ENCODE measurements at places on chromosomes 5 and 9.
A peak's percentile ranks its signal among the peaks of the same experiment; 100 is the strongest.

GRCh38 chr5:79702606-79703380 is 13.2 kb downstream of the CMYA5 start:
- DNase-seq: peak; percentile 38

DNA sequence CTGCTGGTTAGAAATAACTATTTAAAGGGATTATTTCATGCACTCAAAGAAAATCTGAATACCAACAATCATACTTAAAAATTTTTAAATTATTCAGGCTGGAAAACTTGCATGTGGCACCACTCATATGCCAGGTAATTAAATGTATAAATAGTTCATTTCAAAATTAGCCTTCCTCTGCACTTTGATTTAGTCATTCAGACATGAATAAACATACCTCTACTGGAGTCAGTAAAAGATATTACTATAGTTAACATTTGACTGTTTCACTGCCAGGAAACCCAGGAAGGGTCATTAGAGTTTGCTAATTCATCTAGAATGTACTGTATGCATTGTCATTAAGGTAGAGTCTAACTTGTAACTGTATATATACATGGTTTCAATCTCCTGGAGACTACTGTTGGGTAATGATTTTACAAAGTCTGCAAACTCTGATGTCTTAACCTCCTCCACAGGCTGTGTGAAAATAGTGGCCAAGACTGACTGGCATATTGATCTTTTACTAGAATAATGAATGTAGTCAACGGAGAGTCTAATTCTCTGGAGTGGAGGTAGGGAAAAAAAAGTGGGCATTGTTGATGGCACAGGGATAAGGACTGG is 43.7 kb downstream of the TEX10 start:
- no peak for DNase-seq

- no peak for DNase-seq
Observed at GRCh38 chr9:103301051-103301450, 305.9 kb downstream of the CYLC2 start.

GRCh38 chr9:34654323-34655051 is 2.5 kb downstream of the IL11RA start:
- peak; percentile 87 for DNase-seq

GRCh38 chr5:173315495-173316338 is 12.5 kb downstream of the STC2 start:
- DNase-seq: peak; percentile 87

- DNase-seq: peak; percentile 51
Observed at GRCh38 chr9:14813336-14814248, 91.1 kb upstream of the CER1 start.

- DNase-seq: peak; percentile 52
Observed at GRCh38 chr5:138352722-138353559, 456 bp downstream of the KDM3B start.

DNA sequence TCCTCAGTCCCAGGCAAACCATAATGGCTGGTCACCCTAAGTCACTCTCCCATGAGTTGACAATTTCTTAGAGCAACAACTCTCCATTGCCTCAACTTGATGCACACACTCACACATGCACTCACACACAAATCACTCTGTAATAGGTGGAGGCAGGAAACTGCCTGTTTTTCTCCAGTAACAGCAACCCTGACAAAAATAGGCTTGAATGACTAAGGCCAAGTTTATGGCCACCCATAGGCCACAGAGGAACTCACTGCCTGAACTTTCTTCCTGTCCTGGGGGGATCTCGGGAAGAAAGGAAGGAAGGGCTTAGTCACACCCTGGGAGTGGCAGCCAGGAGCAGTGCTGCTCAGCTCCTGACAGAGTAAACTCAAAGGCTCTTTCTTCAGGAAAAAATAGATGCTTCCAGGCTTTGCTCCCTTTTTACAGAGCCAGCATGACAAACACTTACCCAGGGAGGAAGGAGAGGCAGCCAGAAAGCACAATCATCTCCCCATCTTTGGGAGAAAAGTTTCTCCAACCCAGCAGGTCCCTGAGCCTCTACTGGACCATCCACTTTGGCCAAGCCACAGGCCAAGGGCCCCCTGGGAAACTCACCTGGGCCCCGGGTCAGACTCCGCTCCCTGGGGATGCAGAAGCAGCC is 368 bp downstream of the SH3TC2 start:
- peak; percentile 91 for DNase-seq

DNA sequence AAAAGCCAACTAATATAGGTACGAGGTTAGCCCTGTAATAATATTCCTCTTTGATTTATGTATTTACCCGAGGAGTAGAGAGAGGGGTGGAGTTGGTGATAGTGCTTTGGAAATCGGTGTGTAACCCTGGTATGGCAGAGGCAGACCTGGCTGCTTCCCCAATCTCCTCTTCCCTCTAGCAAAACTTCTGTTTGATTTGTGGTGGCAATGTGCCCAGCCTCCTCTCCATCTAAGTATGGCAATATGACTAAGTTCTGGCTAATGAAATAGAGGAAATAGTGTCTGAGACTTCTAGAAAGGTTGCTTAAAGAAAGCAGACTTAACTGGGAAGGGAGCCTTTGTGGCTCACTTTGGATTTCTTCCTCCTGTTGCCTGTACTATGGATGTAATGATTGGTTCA is 491.1 kb downstream of the ENC1 start:
- peak; percentile 73 for DNase-seq

DNA sequence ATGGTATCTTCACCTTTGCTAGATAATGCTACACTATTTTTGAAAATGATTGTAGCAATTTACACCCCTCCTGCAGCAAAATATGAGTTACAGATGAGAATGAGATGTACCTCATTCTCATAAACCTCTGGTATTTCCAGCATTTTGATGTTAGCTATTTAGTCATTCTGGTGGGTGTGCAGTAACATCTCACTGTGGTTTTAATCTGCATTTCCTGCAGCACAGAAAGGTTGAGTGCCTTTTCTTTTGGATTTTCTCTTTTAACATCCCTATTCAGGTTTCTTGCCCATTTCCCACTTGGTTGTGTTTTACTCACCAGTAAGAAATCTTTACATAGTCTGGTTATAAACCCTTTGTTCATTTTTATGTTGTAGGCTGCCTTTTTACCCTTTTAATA is 206.2 kb downstream of the NR3C1 start:
- DNase-seq: peak; percentile 46

- DNase-seq: no peak
Observed at GRCh38 chr9:109166171-109166770, 778 bp downstream of the FRRS1L start.

GRCh38 chr5:142412581-142412980 is 87.8 kb upstream of the SPRY4 start:
- no peak for DNase-seq

- DNase-seq: no peak
Observed at GRCh38 chr9:95649801-95650213, 133.0 kb upstream of the PTCH1 start.

DNA sequence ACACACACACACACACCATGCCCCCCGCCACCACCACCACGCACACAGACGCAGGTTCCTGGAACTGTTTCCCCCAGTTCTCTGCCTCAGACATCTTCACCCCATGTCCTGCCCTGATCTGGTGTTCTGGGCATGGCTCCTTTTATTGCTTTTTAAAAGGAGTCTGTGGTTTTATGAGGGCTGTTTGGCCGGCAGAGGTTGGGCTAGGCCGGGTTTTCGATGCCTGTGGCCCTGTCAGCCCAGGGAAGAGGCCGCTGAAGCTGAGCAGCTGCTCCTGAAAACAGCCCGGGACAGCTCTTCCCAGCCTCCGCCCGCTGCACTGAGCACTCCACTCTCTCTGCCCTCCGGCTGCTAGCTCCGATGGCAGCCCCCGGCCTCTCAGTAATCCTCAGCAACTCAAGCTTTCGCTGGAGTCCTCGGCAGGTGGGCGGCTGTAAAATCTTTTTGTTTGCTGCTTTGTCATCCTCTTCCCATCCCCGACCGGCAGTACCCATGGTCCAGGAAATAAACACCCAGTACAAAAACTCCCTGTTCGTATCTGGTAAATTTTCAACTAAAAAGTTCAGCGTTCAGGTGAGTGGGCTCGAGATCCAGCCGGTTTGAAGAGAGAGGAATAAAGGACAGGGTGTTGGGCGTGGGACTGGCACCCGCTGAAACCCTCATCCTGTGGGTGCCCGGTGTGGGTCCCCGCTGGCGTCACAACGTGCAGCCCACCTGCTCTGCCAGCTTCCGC is 103.0 kb upstream of the ERCC6L2 start:
- DNase-seq: peak; percentile 25

DNA sequence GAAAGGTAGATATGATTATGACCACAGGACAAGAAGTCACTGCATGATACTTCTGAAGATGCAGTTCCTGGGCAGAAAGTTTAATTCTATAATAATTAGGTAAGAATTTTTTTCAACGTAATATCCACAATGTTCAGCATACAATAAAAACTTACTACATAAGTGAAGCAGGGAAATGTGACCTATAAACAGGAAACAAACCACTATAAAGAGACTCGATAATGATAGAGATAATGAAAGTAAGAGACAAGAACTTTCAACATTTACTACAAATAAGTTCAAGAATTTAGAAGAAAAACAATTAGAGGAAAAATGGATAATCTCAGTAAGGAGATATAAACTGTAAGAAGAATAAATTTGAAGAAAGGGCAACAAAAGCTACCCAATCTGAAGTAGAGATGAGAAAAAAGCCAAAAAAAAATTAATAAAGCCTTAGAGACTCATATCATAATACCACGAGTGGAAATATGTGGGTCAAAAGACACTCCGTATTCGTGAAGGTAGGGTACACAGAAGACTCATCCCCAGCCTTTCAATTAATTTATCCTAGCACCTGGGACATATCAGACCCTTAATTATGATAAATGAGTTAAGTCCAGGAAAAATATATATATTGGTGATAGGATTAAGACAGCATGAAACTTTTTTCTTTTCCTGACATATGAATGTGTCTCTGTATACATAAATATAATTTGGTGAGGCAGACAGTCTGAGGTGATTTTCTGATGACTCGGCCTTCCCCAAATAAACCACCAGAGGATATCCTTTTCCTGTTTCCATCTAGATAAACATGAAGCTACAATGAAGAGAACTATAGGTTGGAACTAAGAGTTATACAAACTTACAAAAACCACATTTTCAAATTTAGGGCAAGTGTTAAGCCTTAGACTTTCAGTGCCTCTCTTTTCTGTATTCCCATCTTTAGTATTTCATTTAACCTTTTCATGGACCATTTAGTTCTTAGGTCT is 120.4 kb downstream of the RAPGEF6 start:
- DNase-seq: peak; percentile 46

- no peak for DNase-seq
Observed at GRCh38 chr5:114308017-114308416, 53.9 kb upstream of the KCNN2 start.

DNA sequence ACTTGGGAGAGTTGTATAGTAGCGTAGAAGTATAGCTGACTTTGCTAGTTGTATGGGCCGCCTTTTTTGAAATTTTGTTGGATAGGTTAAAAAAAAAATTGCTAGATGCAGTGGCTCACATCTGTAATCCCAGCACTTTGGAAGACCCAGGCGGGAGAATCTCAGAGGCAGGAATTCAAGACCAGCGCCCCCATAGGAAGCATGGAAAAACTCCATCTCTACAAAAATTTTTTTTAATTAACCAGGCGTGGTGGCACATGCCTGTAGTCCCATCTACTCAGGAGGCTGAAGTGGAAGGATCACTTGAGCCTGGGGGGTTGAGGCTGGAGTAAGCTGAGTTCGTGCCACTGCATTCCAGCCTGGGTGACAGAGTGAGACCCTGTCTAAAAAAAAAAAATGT is 59.2 kb downstream of the SMC5 start:
- DNase-seq: no peak

- DNase-seq: no peak
Observed at GRCh38 chr9:133423216-133423615, 1.0 kb downstream of the ADAMTS13 start.

DNA sequence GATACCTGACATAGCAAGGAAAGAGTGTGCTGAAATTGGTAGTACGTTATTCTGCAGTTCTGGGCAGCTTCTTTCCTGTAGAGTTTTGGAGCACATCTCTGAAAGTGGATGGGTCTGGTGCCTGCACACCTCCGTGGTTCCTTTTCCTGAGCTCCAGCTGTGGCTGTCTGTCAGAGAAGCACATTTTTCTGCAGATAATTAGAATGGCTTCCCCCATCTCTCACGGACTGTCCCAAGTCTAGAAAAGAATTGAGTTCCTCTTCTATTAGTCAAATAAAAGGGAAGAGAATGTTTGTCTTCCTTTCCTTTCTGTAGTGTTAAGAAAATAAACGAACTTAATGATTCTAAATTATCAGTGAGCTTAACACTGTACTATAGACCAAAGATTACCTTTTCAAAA is 55.7 kb downstream of the VCAN start:
- no peak for DNase-seq

- peak; percentile 56 for DNase-seq
Observed at GRCh38 chr9:96137671-96138429, 164.1 kb downstream of the HSD17B3 start.

- DNase-seq: no peak
Observed at GRCh38 chr9:79152306-79152705, 419.5 kb upstream of the TLE4 start.

GRCh38 chr9:98917746-98918487 is 25.8 kb upstream of the COL15A1 start:
- no peak for DNase-seq

DNA sequence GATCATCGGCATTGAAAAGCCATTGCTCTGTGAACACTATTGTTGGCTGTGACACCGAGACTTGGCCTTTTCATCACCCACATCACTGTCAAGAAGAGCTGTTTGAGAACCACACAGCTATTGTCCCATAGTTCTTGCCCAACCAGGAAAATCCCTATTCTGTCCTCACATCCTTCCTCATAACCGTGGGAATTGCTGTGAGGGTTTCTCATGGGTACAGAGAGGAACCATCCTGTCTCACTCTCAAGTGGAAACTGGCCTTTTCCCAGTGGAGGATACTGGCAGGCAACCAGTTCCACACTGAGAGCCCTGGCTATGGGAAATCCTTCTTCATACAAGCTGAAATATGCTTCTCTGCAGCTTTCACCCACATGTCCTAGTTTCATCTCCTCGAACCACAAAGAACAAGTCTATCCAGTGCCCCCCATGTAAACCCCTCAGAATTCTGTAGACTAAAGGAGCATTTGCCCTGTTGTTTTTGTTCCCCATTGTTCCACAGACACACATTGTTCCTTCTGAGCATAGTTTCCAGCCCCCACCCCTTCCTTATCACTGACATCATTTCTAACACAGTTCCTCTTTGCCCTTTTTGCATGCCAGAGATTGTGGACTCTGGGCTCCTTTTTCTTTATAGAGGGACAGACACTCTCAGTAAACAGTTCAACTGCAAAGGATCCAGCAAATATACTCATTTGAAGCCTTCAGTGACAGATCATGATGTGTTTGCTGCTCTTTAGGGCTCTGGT is 57.8 kb upstream of the C5orf46 start:
- DNase-seq: no peak

DNA sequence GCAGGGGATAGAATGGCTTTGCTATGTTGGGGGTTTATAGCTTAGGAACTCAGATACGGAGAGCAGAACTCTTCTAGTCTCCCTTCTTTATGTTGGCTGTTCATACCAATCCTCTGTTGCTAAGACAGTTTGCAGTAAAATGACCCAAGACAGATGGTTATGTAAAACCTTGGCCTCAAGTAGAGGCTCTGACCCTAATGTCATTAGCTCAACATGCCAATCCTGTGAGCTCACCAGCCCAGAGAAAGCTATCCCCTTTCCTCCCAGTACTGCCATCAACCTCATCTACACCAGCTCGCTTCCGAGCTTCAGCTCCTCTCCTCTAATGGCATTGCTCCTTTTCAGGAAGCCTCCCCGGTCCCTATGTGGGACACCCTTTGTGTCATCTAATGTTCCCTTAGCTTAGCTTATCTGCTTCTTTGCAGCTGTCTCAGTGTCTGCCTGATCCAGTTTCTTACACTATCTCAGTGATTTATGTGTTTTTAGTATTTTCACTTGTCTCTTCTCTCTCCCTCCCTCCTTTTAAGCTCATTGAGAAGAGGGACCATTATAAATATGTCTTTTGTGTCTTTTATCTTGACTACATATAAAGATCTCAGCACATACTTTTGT is 281.3 kb upstream of the CLINT1 start:
- peak; percentile 62 for DNase-seq

- DNase-seq: no peak
Observed at GRCh38 chr9:2059274-2059929, 44.3 kb downstream of the SMARCA2 start.

Data from fibroblast of skin of right quadriceps (primary cell).